ENCODE measurements at places on chromosomes 1 and 21.

DNA sequence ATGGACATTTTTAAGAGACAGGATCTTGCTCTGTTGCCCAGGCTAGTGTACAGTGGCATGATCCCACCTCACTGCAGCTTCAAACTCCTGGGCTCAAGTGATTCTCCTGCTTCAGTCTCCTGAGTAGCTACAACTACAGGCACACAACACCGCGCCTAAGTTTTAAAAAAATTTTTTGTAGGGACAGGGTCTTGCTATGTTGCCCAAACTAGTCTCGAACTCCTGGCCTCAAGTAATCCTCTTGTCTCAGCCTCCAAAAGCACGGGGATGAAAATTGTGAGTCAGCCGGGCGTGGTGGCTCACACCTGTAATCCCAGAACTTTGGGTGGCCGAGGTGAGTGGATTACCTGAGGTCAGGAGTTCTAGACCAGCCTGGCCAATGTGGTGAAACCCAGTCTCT lies 20.4 kb downstream of the MYSM1 start:
- DNase-seq = no peak

GRCh38 chr1:48677306-48678287 lies 99.1 kb downstream of the BEND5 start:
- peak; percentile 3 for DNase-seq

GRCh38 chr1:1345384-1345783 lies 3.8 kb downstream of the DVL1 start:
- no peak for DNase-seq

- DNase-seq = no peak
These were observed 144.6 kb upstream of the TNR start for GRCh38 chr1:175887981-175888428.

DNA sequence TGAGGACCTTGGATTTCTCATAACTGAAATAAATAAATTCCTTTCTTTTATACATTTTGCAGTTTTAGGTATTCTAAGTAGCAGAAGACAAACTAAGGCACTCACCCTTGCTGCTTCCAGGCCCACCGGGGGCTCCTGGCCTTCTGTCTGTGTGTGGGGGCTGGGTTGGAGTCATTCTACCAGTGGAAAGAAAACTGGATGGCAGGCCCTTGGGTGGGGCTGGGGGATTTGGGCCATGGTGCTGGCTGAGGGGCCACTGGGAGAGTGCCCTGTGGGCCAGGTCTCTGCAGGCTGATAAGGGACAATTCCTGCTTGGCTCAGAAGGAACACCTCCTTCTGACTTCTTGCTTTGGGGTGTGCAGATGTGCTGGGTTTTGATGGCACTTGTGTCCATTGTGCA lies 54.0 kb upstream of the CSF3R start:
- DNase-seq = no peak

DNA sequence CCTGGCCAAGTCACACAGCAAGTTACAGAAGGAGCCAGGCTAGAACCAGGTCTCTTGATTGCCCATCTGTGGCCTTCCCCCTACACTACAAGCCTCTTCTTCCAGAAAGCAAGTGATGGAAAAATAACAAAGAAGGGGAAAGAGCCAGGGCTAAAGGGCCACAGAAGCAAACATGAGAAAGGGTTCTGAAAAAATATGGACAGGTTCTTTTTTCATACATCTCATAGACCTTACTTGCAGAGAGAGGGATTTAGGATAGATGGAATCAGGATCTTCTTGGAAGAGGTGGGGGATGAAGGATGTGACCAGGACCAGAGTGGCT lies 3.2 kb downstream of the RHBG start:
- DNase-seq = no peak

DNA sequence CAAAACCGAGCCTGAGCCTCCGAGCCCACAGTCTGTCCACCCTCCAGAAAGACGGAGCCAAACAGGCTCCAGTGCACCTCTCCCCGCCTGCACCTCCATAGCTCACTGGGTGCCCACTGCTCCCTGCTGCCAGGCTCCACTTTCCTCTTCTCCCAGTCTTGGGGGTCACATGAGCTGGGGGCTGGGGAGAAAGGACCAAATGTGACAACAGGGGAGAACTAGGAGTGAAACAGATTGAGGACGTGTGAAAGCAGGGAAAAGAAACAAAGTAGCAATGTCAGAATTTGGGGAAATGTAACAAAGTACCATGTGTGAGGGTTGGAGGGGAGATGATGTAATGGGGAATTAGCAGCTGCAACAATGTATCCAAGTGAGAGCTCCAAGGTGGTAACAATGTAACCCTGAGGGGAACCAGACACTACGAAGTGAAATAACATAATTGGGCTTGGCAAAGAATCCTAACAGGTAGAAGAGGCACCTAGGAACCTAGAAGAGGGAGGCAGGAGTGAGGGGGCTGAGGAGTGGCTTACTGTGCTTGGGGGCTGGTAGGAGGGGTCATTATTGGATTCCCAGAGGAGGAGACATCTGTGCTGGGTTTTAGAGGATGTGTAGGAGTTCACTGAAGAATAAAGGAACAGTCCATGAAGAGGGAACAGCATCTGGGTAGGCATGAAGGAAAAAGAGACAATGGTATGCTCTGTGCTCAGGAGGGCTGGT lies 12.5 kb downstream of the SDC3 start:
- DNase-seq = no peak

GRCh38 chr1:183783342-183783741 lies 21.6 kb upstream of the RGL1 start:
- DNase-seq = no peak
